Esophagus squamous epithelium (tissue), 5 donors: ENCODE measurements at places on chromosomes 12 and 14.

- no peak for DNase-seq
Measured at GRCh38 chr14:53055003-53055402, 98.1 kb downstream of the DDHD1 start.

GRCh38 chr12:12403264-12404248 lies 46.7 kb downstream of the BORCS5 start:
- DNase-seq: no peak

DNA sequence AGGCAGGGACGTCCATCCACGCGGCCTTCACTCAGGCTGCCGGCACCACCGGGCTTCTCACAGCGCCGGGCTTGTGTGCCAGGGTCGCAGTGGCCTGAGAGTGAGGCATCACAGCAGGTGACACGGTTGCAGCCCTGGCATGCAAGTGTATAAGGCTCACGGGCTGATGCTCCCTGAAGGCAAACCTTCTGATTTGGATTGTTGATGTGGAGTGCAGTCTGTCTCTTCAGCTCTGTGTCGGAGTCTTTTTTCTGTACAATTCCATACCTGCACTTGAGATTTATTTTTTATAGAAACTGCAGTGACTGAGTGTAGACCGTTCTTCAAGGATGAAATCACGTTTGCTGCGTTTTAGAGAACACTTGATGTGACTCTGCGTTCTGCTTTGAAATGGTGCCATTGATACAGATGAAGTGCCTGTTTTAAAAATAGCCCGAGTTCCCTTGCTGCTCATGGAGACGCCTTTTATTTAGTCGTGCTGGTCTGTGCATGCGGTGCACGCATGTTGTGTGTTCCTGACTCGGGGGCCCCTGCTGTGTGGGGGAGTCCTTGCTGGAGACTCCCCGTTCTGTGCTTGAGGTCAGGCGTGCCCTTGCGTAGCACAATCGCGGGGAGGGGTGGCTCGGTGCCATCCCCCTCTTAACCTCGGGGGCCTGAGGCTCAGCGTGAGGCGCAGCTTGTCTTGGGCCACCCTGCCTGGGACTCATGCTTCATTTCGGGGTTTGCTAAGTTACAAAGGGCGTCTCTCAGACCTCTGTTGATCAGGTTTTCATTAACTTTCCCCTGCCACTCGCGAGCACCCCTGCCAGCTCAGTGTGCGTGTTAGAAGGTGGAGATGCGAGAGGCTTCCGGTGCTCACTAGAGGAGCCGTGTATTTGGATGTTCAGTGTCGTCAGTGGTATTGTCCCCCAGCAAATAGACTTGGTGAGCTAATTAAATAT lies 21.6 kb upstream of the AMN start:
- no peak for DNase-seq

DNA sequence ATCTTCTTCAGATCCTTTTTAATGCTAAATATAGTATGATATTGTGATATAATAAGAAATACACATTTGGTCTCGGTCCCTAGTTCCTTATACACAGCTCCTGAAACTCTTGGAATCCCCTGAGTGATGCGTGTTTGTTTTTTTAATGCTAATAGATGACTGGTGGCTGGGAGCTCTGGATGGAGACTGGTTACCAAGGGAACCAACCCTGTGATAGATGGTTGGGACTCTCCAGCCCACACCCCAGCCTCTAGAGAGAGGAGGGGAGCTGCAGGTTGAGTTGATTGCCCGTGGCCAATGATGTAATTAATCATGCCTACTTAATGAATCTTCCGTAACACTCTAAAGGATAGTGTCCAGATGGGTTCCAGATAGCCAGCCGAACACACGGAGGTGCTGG lies 140.6 kb downstream of the FBXL14 start:
- DNase-seq: no peak

GRCh38 chr12:108356835-108357806 lies 18.0 kb upstream of the CMKLR1 start:
- no peak for DNase-seq

- no peak for DNase-seq
Measured at GRCh38 chr12:52613384-52614030, 4.9 kb downstream of the KRT73 start.

DNA sequence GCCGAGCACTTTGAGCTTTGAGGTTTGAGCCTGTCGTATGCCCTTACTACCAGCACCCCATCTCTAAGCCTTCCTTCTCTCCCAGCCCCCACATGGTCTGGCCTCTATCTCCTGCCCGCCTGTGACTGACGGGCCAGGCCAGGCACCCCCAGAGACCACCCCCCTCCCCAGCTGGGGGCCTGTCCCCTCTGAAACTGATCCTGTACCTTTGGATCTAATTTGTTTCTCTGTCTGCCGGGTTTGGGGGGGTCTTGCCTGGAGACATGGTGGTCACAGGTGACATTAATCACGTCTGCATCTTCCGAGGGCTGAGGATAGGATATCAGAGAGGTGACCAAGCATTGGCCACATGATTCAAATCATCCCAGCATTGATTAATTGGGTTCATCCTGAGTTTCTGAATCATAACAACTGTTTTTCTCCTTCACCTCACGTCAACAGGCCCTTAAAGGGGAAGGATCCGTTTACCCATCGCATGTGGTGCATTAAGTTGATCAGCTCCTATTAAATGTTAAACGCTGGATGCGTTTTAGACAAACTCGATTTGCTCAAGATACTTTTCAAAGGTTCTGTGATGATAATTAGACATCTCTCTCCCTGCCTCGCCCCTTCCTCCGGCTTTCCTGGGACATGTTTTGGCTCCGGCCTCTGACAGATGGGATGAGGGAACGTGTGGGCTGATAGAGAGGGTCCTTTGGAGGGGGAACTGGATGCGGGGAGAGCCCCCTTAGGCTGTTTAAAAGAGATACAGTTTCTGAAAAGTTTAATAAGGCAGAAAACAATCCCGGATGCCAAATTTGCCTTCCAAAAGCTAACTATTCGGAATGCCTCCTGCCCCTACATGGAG lies 63.3 kb upstream of the TBX3 start:
- no peak for DNase-seq

- no peak for DNase-seq
Measured at GRCh38 chr12:5140190-5140589, 96.5 kb downstream of the KCNA5 start.

DNA sequence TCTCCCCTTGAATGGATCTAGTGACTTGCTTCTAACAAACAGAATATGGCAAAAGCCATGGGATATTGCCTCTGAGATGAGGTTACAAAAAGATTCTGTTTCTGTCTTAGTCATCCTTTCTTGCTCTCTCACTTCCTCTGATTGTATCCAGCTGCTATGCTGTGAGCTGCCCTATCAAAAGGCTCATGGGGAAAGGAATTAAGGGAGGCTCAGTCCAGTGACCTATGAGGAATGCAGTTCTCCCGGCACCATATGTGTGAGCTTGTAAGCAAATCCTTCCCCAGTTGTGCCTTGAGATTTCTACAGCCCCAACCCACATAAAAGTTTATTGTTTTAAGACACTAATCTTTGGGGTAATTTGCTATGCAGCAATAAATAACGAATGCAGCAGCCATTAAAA lies 183.1 kb downstream of the KLHL28 start:
- no peak for DNase-seq

DNA sequence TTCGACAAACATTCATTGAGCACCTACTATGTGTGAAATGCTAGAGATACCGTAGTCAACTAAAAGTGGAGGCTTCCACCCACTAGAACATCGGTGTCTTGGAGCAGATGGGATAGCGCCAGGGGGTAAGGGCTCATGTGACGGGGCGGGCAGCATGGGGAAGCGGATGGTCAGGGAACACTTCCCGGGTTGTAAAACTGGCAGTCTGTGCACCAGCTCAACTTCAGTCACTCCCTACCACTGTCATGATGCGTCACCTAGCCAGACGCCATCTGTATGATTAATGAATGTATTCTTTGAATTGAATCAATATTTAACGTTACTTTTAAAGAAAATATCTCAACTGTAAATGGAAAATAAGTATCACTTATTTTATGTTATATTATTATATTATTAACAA lies 93.5 kb downstream of the PIWIL1 start:
- no peak for DNase-seq

GRCh38 chr12:118813778-118814357 lies 167.5 kb upstream of the SRRM4 start:
- DNase-seq: no peak

GRCh38 chr12:132067182-132067581 lies 76.9 kb downstream of the DDX51 start:
- no peak for DNase-seq

DNA sequence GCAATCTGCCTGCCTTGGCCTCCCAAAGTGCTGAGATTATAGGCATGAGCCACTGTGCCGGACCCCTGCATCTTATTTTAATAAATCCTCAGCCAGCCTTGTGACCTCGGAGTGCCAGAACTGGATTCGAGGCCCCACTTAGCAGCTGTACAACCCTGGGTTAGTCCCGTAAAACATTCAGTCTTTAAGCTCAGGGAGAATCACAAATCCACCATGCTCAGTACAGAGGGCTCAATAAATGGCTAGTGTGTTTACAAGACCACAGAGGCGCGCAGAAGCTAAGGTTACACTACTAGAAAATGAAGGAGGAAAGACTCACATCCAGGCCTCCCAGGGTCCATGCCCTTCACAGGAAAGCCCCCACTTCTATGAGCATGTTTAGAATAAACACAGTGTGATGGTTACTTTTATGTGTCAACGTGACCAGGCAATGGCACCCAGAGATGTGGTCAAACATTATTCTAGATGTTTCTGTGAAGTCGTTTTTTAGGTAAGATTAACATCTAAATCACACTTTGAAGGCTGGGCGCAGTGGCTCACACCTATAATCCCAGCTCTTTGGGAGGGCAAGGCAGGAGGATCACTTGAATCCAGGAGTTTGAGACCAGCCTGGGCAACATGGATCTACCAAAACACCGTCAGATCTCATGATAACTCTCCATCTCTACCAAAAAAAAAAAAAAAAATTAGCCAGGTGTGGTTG lies 55.3 kb downstream of the CLMN start:
- DNase-seq: no peak

DNA sequence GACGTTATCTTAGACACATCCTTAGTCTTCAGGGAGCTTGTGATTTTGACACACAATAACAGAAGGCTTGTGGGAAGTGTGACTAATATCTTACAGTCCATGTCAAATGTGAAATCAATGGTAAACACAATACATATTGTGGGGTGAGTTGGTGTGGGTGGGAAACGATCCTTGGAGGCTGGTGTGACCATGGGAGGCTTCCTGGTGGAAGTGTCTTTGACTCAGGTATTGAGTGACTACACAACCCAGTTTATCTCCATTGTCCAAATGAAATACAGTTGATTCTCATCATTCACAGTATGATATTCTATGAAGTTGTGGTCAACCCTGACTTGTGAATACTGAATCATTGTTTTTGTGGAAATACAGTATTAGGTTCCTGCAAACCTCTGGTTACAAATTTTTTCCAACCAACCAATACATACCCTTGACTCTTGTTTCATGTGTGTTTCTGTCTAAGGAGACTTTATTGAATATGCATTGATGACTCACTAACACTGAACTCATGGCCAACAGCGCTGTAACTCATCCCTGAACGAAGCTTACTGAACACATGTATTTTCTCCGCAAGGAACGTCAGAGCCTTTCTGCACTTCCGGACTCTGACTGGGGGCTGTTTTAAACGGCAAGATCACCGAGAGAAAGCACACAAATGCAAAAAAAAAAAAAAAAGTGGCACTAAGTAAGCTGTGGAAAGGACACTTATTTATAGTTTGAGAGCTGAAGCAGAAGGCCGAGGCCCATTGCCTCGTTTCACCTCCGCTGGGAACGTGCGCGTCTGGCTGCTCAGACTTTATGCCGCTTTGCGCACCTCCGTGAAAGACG lies 59.0 kb downstream of the CLMN start:
- no peak for DNase-seq

DNA sequence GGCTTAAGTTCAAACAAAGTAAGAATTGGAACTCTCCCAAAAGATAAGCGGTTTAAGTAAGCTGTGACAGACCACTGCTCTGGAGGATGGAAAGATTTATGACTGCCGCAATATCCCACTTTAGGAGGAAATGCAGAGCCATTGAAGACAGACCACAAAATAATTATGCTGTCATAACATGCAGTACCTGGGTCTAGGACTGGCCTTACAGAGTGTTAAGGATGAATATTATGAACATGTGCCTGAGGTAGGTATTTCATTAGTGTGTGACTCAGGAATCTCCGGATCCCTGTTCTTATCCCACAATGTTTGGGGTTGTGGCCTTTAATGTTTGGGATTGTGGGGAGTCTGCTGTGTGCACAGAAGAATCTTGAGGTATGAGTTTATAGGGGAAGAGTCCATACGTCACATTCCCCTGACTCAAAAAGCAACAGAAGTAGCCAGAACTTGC lies 114.9 kb downstream of the SAMD4A start:
- no peak for DNase-seq

DNA sequence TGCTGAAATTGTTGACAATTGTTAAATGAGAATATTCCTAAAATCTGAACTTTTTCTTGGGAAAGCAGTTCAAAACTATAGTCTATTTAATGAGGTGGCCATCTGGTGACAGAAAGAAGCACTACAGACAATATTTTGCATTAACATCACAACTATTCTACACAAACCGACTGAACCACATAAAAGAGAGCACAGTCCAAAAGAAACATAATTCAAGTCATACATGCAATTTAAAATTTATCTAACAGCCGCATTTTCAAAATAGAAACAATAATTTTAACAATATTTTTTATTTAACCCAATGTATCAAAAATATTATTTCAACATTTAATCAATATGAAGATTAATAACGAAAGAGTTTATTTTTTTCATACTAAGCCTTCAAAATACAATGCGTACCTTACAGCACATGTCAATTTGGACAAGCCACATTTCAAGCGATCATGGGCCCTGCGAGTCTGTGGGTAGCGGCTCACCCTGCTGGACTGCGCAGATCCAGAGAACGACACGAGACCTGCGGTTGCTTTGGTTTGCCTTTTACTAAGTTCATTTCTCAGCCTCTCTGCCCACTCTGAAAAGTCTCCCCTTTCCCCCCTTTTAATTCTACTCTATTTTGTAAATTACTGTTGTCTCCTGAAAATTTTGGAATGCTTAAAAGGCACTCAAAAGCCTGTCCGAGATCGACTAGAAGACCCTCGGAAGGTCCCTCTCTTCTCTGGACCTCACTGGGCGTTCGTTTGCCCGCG lies 947 bp upstream of the LRRC9 start:
- no peak for DNase-seq

- no peak for DNase-seq
Measured at GRCh38 chr12:92554158-92555073, 148.4 kb upstream of the PLEKHG7 start.

- DNase-seq: no peak
Measured at GRCh38 chr12:16282978-16283377, 5.5 kb upstream of the SLC15A5 start.

- DNase-seq: no peak
Measured at GRCh38 chr14:21347201-21347600, 36.6 kb downstream of the SUPT16H start.

DNA sequence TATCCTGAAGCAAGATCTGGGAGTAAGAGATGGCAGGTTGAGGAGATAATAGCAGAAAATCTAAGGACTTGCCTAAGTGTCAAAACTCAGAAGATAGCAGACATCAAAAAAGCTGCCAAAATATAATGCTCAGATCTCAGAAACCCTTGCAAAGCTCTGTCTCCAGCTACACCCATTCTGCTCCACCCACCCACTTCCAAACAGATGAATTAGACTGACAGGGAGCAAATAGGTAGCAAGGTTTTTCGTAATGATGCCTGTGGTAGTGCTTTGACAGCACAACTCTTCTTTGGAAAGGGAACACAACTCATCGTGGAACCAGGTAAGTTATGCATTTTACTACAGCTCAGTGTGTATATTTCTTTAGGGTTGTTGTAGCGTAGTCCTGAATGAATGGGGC lies 132.6 kb downstream of the DAD1 start:
- DNase-seq: no peak
